Mesenchymal stem cell (in vitro differentiated cells and primary cell): ENCODE measurements at places on chromosomes 11 and 22.

DNA sequence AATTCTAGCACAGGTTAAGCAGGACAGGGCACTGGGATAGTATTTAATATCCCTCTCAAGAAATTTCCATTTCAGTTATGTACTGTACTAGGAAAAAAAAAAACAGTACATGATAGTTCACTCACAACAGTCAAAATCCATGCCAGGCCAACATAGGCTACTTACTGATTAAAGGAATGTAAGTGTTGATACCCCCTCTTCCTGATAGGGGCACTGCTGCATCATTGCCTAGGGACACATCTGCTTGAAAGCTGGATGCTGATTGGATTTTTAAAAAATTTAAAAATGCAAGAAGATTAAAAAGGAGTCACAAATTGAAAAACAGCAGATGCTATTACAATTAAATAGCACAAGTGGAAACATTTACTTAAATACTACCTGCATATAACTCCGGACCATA lies 43.4 kb downstream of the APOL5 start:
- DNase-seq, result no peak

GRCh38 chr11:60703374-60703773 lies 4.0 kb downstream of the MS4A8 start:
- no peak for DNase-seq

DNA sequence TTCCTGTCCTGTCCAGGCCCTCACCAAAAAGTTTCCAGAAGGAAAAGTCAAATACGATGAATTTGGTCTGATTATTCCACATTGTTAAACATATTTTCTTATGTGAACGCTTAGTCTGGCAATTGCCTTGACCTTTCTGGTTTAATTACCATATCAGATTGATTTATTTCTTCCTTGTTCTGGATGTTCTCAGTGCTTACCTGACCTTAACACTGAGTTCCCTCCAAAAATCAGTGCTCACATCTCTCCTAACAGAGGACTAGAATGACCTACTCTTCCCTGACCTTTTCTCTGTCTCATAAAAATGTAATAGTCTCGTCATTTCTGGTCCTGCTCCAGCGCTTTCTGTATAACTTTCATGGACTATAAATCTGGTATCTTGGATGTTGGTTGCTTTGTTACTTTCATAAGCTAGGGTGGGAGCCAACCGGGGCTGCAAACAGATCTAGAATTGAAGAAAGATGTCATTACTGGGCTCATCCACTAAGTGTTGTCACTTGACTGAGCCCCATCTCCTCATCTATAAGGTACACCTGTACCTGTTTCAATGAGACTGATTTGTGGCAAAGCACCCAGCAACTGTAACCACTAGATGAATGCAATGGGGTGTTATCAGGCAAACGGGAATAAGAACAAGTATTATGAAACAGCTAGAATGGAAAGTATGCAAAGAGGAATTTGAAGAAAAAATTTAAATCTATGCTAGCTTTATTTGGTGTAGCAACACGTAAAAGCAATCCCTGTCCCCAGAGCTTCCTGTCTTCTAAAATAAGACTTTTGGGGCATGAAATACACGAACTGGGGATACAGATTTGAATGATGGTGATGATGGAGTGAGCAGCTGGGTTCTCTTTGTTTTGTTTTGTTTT lies 2.4 kb downstream of the FADS2 start:
- DNase-seq, result no peak

GRCh38 chr11:72826942-72827480 lies 12.8 kb downstream of the ATG16L2 start:
- no peak for DNase-seq

GRCh38 chr22:36160499-36160942 lies at the start of gene APOL3:
Gene APOL3, minus strand, starts transcription at chr22:36160755. Its CDS starts 11,700 bp downstream, at chr22:36149055.
- DNase-seq, result peak; percentile 62

DNA sequence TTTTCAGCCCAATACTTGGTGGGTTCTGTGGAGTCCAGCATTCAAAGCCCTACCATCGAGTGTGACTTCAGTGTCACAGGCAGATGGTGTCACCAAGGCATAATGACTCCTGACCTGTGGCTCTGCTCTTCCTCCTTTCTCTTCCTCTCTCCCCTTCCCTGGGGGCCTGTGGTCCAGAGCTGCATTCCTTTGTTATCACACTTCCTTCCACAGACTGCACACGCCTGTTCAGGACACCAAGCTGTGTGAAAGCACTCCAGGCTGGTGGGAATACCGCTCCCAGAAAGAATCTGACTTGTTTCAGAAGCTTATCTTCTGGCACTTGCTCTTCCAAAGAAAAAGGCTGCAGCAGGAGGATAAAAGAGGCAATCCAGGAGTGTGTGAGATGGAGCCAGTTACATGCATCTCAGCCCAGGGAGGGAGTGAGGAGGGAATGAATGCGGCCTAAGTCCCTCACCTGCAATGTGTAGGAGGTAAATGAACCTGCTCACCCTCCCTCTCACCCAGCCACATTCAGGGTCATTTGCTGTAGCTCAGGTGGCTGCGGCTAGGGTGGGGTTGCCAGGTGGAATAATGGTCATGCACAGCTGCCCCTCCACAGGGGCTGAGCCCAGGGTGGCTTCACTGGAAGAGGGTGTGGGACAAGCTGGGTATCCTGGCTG lies 79.3 kb downstream of the ADAMTS15 start:
- DNase-seq, result peak; percentile 70

DNA sequence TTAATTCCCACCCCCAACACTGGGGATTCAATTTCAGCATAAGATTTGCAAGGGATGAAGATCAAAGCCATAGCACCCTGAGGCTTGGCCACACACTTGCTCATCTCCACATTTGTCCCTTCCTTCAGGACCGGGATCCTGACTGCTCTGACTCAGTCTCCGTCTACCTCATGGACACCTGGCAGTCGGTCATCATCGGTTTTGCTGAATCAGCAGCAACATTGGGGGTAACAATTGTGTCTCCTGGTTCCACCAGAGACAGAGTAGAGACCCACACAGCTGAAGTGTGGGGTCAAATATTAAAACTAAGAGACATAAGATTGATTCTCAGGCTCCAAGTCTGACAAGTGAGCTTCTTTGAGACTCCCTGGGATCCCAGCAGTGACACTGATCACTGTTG lies 34.6 kb downstream of the GGTLC2 start:
- no peak for DNase-seq

DNA sequence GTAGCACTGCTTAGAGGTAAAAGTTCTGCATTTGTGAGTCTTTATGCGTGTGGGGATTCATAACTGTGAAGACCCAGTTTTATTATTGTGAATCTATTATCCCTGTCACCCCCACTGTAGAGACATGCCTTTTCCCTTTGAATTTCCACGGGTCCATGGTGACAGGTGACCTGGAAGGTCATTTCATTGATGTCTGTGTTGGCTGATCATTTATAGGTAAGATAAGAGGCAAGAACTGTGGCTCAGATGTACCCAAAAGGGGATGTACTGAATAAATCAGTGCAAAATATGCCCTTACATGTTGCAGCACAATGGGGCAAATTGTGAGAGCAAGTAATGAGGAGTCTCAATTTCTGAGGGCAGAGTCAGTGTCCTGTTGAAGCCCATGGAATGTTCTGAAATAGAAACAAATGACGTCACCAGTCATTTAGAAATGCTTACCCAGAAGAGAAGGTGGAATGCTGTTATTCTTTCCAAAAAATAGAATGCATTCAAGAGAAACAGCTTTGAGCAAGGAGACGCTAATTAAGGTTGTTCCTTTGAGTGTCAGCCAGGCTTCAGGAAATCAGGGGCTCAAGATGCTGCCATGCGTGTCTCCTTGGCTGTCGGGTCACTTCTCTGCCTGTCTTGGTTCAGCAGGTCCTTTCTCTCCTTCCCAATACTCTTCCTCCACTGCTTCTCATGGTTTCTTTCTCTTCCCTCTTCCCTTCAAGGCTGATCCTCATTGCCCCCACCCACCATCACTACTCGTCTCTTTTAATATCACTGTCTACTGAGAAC lies 118.7 kb upstream of the E2F8 start:
- peak; percentile 61 for DNase-seq

DNA sequence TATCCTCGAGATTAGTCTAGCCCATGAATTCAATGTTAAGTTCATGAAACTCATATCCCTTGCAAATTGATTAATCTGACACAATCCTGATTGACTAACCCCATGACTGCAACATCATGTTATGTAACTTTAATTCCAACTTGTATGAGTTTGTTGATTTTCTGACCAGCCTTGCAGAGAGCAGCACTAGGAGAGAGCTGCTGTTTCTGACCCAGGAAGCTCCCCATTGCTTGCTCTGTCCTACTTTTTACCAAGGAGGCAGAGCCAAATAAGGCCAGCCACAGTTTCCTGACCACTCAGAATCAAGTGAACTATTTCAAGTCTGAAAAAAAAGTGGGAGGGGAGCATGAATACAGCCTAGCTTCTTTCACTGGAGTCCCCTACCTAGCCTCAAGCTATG lies 13.2 kb downstream of the MPZL3 start:
- DNase-seq, result no peak

GRCh38 chr11:125559888-125560287 lies 9.4 kb upstream of the EI24 start:
- DNase-seq, result no peak

- DNase-seq, result peak; percentile 66
Measured at GRCh38 chr11:24295360-24295759, 201.5 kb upstream of the LUZP2 start.

DNA sequence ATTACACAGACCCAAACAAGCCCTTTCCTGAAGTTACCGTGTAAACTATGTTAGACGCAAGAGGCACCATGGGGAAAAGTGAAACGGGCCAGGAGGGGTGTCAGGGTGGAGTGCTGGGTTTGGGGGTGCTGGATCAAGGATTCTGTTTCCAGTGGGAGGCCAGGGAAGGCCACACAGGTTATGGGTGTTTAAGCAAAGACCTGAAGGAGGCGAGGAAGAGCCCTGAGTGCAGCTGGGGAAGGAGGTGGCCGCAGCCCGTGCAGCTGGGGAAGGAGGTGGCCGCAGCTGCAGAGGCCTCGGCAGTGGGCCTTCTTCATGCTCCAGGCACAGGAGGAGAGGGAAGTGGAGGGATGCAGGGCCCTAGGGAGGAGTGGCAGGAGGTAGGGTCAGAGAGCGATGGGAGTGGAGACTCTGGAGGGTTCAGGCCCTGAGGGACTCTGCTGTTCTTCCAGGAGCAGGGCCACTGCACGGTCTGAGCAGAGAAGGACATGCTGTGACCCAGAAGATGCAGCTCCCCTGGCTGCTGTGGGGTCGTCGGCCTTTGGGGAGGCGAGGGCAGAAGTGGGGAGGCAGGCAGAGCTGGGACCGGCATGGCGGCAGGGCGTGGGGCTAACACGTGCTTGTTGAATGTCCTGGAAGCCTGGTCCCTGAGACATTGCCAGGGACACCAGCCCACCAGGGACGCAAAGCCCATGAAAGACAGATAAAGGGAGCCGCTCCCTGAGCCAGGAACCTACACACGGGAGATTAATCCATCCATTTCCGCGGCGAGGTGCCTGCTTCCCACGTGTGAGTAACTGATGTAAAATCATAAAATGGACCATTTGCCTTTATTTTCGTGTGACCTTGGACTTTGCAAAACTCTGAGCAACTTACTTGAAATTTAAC lies 1049.1 kb downstream of the BRD1 start:
- DNase-seq, result no peak

- peak; percentile 90 for DNase-seq
Measured at GRCh38 chr11:65366340-65366773, 11.8 kb downstream of the TIGD3 start.

DNA sequence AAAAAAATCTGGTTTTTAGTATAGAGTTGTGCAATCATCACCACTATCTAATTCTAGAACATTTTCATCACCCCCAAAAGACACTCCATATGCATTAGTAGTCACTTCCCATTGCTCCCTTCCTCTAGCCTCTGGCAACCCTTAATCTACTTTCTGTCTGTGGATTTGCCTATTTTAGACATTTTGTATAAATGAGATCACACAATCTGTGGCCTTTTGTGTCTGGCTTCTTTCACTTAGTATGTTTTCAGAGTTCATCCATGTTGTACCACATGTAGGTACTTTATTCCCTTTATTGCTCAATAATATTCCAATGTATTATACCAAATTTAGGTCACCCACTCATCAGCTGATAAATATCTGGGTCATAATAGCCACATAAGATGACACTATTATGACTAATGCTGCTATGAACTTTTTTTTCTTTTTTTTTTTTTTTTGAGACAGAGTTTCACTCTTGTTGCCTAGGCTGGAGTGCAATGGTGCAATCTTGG lies 67.5 kb upstream of the SCUBE2 start:
- peak; percentile 54 for DNase-seq

DNA sequence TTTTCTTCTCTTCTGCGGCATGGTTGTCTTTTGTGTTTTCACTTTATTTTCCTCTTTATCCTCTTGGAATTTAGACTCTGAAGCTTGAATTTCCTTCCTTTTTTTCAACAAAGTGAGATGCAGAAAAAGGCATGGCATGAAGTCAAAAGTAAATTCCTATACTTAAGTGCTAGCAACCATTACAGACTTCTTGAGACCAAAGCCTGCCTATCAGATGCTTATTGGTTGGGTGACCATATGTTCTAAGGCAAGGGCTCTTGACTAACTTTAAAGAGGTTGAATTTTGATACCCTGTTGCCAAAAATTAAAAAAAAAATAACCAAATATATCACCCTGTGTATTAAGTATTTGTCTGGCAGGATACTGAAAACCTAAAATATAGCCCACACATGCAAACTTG lies 237.4 kb downstream of the TMEM135 start:
- DNase-seq, result no peak

GRCh38 chr11:45847911-45848316 lies 639 bp downstream of the CRY2 start:
- peak; percentile 79 for DNase-seq

DNA sequence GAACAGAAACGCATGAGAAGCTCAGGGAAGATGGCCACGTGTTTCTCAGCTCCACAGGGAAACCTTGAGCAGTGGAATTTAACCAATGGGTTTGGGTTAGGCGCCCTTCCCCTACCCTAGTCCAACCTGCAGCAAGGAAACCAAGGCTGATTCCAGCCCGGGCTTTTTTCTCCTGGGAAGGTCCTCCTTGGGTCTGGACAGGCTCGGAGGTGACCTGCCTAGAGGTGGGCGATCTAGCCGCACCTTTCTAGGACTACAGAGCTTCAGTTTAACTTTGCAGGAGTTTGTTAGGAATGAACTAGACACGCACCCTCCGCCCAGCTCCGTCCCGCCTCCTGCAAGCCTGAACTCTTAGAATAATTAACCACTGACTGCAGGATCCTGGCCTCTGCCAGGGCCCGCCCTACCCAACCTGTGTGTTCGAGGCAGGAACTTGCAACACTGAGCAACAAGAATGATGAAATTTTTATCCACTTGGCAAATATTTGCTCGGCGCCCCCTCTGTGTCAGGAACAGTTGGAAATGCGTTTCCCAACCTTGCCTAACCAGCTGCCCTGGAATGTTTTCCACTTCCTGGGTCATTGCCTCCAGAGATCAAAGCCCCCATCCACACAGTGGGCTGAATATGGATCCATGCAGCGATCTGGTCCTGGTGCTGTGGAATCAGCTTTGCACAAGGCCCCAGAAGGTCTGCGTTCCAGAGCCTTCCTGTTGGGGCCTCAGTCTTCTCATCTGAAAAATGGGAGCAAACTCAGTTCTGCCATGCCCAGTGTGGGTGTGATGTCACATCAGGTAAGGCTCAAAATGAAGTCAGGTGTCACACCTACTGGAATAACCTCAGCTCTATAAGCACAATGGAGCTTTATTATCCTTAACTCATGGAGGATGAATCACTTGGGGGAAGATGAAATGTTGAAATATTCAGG lies 13.3 kb downstream of the MPST start:
- DNase-seq, result peak; percentile 63

DNA sequence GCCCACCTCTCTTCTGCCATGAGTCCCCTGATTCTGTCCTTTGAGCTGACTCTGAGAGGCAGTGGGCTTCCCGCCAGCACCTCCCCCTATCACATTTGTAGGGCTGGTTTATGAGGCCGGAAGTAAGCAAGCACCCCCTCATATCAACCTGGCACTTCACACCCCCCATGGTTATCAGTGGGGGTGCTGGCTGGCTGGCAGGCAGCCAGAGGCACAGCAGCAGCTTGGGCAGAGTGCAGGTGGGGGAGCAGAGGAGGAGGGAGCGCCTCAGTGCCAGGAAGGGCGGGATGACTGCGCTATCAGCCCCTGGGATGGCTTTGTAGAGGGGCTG lies 22.9 kb upstream of the CHRM4 start:
- no peak for DNase-seq
